ENCODE measurements at places on chromosomes 5 and 9. TPM values are rescaled to one million over a fixed set of nuclear protein-coding genes. Genes with fewer than 3 reads are reported as not detected.

The ATP10B gene
- total RNA-seq = not detected

DNA sequence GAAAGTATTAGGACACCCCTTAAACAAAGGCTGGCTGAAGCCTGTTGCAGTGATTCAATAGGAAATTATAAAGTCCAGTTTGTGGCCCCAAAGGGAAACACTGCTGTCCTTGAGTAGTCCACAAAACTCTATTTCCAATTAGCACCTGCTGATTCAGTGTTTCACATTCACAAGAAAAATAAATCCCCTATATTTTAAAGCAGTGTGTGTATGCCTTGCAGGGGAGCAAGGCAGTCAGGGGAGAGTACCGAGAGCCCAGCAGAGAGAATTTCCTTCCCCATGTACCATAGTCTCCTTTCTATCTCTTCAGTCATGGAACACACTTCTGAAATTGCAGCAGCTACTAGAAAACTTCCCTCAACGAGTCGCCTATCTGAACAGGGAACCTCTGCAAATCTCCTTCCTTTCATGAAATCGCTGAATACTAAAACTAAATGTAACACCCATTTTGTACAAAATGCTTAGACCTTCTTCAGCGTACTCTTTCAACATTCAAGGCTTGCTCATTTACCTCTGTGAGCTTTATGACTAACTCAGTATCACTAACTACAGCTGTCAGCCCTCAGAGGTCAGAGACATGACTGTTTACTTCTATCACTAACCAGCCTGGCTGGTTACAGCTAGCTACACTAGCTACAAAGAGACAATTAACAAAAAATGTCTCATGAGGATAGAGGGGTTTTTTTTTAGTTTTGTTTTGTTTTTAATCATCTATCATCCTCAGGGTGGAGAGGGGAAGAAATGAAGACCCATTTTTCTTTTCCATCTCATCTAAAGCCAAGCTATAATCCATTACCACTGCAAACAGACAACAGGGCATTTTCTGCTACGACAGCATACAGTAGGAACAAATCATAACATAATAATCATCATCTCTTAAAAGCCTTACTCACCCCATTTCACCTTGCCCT lies 188.7 kb downstream of the EBF1 start:
- no peak for DNase-seq

The ANKRD18B gene
- total RNA-seq = 0.58 TPM

DNA sequence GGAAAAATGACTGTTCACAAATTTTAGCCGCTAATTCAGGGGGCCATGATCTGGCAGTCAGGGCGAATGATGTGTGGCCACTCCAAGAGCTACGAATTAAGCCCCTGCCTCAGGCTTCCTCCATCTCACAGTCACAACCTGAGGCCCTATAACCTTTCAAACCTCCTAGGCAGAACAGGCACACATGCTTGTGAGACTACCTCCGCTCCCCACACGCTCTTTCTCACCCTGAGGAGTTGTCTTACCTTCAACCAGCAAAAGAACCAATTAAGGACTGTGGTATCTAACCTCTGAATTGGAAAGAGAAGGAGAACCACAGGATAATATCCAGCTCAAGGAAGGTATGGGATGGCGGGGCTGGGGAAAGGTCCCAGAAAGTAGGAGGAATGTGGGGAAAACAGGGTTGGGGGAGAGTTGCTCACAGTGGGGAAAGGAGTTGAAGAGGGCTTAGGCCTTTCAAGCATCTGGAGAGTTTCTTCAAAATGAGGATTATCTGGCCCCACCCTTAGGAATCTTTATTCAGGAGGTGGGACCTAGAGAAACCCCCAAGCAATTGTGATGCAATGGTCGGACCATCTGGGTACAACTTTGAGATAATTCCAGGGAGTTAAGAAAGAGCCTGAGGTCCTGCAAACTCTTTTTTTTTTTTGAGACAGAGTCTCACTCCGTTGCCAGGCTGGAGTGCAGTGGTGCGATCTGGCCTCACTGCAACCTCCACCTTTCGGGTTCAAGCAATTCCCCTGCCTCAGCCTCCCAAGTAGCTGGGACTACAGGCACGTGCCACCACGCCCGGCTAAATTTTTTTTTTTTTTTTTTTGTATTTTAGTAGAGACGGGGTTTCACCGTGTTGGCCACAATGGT lies 5.5 kb downstream of the PCDH1 start:
- DNase-seq = no peak

The GLRA1 gene
- total RNA-seq = not detected

GRCh38 chr5:176830422-176830994 lies 20.1 kb downstream of the UNC5A start:
- no peak for DNase-seq

- no peak for DNase-seq
Observed at GRCh38 chr5:69105996-69106906, 12.4 kb downstream of the SLC30A5 start.

DNA sequence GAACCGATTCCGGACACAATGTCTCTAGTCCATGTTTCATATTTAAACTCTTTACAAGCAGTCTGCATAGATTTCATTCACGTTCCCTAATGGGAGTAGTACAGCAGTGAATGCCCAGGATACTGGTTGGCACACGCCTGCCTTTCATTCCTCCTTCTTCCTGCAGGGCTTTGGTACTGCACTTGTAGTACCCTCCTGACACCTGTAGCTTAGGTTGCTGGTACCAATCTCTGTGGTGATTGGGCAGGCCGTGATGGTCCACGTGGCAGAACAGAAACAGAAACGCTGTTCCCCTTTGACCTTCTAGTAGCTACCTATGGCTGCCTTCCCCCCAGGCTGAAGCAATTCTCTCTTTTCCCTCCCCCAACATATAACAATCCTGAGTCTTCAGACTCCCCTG lies 107.3 kb upstream of the MEGF10 start:
- DNase-seq = no peak

The CFAP157 gene
- not detected for total RNA-seq

DNA sequence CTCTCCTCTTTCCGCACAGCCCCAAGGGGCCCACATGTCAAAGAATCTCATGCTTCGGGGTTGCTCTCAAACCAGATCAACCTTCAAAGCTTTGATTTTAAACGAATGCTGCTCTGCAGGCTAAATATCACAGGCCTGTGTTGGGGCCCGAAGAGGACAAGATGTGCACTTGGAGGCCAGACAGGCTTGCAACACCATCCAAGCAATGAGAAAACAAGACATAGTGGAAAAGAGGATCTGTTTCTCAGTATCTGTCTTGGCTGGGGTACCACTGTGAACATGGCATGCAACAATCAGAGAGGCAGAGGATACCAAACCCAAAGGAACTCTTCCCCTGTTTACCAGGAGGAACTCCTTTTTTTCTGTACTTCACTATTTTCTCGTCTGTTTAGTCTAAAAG lies 321.8 kb downstream of the SLIT3 start:
- no peak for DNase-seq

DNA sequence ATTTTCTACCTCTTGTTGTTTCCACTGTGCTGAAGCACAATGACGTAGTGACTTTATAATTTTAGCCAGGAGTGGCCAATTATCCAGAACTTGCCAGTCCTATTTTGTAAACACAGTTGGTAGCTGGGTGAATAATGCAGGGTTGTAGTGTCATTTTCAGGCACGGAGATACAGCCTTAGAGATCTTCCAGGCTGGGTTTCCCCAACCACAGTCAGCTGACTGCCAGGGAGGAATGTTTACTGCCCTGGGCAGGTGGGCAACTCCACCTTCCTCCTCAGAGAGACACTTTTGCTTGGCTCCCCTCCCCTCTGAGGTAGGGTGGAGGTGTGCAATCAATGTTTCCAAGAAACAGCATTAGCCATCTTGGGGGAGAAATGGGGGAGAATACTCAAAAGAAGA lies 228.1 kb upstream of the NR4A3 start:
- DNase-seq = no peak

- no peak for DNase-seq
Observed at GRCh38 chr9:82679472-82679871, 383.5 kb downstream of the RASEF start.

The SLC1A1 gene
- 41.6 TPM for total RNA-seq

GRCh38 chr9:6997330-6997729 lies 239.6 kb downstream of the KDM4C start:
- no peak for DNase-seq

The PCSK5 gene
- 104 TPM for total RNA-seq

The SPINK4 gene
- not detected for total RNA-seq

- DNase-seq = no peak
Observed at GRCh38 chr5:157540707-157541446, 34.7 kb downstream of the ADAM19 start.

The PCDHB14 gene
- 7.7 TPM for total RNA-seq

DNA sequence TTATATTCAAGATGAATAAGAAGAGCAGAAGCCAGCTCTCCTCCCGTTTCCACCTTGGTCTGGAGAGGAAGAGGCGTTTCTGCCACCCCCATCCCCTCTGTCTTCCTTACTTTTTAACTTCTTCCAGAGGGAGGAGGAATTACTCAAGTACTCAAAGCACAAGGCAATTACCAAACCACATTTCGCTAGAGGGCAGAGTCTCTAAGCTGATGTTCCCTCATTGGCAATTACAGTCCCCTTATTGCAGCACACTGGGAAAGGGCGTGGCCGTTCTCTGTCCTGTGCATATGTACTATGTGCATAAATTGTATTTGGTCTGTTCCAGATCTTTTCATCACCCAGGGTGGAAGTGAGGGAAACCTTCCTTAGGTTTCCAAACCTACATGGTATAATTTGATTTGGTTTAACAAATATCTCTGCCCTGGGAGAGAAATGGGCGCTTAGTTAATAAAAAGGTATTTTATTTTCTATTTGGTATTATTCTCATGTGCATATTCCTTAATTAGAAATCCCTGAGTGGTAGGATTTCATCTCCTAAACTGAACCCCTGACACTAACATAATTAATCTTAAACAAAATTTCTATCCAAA lies 29.8 kb upstream of the ALDOB start:
- peak; percentile 61 for DNase-seq

The PAEP gene
- not detected for total RNA-seq

DNA sequence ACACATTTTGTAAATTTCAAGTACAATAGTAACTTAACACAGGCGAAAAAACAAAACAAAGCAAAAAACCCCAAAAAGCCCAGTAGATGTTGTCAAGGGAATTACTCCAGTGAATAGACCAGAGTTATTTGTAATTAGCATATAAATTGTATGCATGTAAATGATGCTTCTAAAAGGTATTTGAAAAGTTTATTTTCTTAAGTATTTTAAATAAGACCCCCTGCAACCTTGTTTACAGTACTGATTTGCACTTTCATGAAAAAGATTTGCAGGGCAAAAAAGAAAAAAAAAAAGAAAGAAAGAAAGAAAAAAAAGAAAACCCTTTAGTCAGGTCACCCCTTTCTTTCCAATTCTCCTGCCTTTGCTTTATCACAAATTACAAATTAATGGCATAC lies 372.3 kb upstream of the IRX2 start:
- DNase-seq = no peak

DNA sequence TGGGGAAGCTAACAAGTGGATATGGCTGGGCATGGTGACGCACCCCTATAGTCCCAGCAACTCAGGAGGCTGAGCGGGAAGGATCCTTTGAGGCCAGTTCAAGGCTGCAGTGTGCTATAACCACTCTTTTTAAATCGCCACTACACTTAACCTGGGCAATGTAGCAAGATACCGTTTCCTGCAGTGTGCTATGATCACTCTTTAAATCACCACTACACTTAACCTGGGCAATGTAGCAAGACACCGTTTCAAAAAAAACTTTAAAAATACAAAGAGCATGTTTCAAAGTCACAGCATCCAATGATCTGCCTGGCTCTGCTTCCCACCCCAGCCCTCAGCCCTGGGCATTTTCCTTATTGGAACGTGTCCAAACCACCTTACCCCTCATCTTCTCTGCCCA lies 14.5 kb downstream of the GRHPR start:
- no peak for DNase-seq
